Upper lobe of left lung (tissue), 6 donors: ENCODE measurements at places on chromosomes 1 and 21.

GRCh38 chr1:221477252-221477651 lies 264.6 kb downstream of the DUSP10 start:
- DNase-seq, result no peak

DNA sequence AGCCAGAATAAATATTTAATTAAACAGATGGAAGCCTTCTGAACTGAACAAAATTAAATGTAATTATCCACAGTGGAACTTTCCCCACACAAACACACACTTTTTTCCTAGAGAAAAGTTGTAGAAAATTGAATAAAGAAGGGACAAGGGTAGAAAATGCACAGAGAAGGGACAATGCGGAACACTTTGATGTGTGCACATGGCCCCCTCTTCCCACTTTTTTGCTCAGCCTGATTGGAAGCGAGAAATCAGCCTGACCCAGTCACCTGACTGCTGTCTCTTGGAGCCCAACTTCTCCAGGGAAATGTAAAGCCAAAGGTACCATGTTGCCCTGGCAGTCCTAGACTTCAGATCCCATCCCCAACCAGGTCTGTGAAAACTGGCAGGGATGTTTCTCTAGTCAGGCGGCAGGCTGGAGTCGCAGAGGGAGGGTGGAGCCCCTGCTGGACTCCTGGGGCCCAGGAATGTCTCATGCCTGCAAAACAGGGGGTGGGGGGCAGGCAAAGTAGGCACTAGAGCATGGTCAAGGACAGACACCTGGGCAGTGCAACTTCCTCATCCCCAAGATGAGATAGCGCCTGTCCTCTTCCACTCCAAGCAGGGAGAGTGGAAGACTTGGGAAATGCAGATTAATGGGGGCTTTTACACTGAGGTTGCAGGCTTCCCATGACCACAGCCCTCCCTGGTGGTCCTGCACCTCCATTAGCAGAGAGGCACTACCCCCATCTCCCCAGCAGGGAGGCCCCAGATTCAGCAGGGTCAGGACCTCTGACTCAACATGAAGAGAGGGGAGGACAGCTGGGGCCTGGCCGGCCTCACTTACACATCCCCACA lies 2.8 kb downstream of the CERS2 start:
- peak; percentile 49 for DNase-seq

GRCh38 chr1:51139474-51139873 lies 37.4 kb downstream of the C1orf185 start:
- DNase-seq, result no peak

DNA sequence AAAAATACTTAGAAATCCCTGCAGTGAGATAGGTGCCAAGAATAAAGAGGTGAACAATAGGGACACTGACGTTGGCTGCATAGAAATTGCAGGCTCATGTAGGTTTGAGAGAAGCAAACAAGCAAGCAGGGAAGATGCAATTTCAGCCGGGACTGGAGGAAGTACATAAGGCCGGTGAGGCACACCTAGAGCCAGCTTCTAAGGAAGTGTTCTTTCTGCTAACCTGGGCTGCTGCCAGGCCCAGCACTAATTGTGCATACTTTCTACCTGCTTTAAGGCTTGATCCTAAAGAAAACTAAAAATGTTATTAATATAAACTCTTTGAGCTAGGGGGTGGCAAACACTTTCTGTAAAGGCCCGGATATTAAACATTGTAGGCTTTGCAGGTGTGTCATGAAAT lies 71.0 kb downstream of the LMO4 start:
- DNase-seq, result no peak

- no peak for DNase-seq
These were observed 59.6 kb downstream of the SMYD3 start for GRCh38 chr1:246447501-246447900.

DNA sequence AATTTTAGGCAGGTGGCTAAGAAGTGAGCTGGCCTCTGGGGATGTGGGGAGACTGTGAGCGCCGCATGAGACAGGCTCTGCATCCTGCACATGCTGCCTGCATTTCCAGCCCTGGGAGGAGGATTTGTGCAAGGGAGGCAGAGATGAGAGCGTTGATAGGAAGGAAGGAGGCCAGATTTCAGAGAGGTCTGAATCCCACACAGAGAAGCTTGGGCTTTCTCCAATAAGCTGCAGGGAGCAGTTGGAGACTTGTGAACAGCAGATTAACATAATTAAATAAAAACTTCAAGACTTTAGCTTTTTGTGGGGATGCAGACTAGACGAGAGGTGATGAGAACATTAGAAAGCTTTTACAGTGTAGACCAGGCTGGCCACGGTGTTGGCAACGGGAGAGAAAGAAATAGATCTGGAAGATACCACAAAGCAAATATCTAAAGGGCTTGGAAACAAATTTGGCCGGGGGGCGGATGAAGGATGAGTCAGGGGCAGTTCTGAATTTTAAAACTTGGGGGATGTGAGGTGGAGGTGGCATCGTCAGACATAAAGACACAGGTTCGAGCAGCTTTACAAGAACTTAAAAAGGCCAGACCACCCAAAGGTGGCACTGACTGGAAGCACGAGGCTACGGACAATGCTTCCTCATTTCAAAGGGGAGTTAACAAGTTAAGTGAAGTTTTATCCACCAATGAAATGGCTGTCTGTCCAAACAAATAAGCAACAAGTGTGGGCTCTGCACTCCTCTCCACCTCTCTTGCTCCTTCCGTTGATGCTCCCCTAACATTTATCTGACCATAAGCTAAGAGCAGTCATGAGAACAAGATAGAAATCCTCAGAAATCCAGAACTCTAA lies 57.0 kb downstream of the HIVEP3 start:
- no peak for DNase-seq

- no peak for DNase-seq
These were observed 45.3 kb downstream of the KCNC4 start for GRCh38 chr1:110255392-110255787.

- DNase-seq, result no peak
These were observed 74.1 kb upstream of the POU3F1 start for GRCh38 chr1:38120552-38121230.

DNA sequence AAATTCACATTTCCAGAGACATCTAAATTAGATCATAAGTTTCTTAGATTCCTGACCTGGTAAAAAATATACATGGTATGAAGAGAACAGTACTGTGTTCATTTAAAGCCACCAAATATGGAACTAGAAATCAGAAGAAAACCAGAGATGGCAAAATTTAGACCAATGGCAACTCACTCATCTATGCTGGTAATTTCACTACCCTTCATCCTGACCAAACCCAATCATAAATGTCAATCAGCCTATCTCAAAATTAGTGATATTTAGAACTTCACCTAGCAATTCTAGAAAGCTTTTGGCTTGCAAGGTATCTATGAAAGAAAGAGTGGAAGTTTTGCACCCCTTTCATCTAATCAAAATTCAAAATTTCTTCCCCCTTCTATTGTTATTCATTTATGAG lies 107.7 kb downstream of the NIBAN1 start:
- no peak for DNase-seq

GRCh38 chr1:84603941-84604830 lies 29.9 kb upstream of the CTBS start:
- no peak for DNase-seq

- DNase-seq, result no peak
These were observed 159.4 kb upstream of the ATP1B1 start for GRCh38 chr1:168947041-168947440.

DNA sequence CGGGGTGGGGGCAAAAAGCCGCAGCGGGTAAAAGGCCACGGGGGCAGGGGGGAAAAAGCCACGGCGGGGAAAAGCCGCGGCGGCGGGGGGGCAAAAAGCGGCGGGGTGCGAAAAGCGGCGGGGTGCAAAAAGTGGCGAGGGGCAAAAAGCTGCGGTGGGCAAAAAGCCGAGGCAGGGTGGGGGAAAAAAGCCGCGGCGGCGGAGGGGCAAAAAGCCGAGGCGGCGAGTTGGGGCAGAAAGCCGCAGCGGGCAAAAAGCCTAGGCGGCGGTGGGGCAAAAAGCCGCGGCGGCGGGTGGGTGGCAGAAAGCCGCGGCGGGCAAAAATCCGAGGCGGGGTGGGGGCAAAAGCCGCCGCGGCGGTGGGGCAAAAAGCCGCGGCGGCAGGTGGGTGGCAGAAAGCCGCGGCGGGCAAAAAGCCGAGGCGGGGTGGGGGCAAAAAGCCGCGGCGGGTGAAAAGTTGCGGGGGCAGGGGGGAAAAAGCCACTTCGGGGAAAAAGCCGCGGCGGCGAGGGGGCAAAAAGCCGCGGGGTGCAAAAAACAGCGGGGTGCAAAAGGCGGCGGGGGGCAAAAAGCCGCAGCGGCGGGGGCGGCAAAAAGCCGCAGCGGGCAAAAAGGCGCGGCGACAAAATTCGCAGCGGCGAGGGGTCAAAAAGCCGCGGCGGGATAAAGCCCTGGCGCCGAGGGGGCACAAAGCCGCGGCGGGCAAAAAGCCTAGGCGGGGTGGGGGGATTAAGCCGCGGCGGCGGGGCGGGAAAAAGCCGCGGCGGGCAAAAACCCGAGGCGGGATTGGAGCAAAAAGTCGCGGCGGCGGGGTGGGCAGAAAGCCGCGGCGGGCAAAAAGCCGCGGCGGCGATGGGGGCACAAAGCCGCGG lies 3901.2 kb downstream of the SRGAP2C start:
- DNase-seq, result peak; percentile 36

DNA sequence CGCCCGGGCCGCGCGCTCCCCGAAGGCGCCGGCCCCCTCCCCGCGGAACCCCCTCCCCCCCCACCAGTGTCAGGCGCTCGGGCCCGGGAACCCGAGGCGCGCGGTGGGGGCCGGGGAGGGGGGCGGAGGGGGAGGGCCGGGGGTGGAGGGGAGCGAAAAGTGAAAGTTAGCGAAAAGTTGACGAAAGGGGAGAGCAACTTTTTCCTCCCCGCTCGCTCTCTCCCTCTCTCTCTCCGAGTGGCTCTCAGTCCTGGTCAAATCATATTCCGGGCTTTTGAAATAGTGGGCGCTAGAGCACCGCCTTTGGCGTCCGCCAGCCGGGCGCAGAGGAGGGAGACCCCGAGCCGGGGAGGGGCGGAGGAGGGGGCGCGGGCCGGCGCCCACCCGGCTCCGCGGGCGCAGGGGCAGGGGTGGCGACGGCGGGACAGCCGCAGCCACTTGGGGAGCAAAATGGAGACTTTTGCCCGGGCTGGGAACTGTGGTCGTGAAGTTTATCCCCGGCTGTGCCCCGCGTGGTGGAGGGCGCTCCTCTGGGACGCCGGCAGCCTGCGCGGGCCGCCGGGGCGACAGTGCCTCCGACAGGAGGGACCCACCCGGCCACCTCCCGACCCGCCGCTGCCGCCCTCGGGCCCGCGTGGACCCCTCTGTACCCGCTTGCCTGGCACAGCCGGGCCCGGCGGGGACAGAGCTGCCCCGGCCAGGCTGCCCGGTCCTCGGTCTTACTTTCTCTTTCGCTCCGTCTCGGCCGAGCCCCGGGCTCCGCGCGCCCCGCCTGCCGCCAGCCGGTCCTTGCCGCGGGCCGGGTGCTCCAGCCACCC lies 697 bp downstream of the PRDM16 start:
- DNase-seq, result peak; percentile 88

DNA sequence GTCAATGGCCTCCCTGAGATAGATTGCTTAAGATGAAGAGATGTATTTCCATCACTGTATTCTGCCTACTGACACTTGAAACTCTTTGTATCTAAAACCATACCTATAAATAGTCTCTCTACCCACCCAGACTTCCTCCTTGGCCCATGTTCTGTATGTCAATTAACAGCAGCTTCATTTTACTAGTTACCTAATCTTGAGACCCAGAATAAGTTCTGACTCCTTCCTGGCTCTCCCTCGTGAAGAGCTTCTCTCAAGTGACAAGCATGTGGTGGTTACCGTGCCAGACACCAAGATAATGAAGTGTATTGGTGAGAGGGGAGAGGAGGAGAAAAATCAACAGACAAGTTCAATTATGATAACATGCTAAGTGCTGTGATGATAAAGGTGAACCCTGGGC lies 128.8 kb upstream of the RAVER2 start:
- no peak for DNase-seq

DNA sequence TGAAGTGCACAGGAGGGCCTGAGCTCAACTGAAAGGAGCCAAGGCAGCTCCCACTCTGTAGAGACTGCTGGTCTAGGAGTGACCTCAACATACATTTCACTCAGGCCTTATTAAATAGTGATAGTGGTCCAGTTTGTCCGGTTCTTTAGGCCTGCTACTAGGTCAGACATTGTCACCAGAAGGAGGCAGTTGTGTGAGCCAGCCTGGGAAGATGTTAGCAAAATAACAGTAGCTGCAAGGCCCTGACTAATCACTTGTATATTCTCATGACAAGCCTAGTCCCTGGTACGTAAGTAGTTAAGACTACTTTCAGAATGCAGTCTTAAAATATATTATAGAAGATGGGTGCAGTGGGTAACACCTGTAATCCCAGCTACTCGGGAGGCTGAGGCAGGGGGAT lies 264.0 kb upstream of the CAMK1G start:
- DNase-seq, result no peak

DNA sequence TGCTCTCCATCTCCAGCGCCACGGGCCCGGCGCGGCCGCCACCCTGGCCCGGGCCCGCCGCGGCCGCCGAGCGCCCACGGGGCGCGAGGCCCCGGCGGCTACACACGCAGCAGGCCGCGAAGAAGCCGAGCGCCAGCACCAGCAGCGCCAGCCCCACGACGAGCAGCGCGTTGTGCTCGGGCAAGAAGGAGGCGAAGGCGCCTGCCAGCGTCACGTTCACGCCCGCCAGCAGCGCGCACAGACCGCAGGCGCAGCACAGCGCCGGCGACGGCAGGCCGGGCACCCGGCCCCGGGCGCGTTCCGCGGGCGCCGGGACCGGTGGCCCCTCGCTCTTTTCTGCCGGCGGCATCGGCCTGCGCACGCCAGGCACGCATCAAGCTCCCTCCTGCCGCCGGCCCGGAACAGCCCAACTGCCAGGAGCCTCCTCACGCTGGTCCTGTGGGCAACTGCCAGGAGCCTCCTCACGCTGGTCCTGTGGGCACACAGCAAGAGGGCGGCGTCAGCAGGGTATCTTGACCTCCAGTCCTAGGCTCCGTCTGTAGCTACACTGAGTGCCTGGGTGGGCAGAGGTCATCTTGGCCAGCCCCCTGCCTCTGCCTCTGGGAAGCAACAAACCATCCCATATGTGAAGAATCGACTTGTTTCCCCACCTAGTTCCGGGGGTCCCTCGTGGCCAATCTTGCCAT lies 18.1 kb downstream of the KNCN start:
- DNase-seq, result no peak

GRCh38 chr1:167648978-167649744 lies 19.1 kb downstream of the RCSD1 start:
- no peak for DNase-seq

GRCh38 chr21:35102488-35103371 lies 53.6 kb upstream of the RUNX1 start:
- DNase-seq, result peak; percentile 72

GRCh38 chr21:39071623-39072214 lies 111.5 kb downstream of the PSMG1 start:
- DNase-seq, result no peak

DNA sequence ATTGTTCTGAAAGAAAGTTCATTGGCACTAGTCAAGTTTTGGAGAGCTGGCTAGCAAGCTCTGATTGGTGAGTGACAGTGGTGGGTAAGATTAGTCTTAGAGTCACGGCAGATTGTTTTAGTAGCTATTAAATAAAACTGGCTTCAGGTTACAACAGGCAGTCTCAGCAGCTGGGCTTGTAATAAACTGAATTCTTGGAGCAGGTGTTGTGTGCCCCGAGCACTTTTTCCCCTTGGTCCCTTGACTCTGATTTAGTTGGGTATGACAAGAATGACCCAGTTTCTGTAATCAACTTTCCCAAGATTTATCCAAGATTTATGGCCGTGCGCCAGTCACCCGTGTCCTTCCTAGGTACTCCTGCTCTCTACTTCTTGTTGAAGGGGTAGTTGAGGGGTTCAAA lies 40.2 kb downstream of the TBCE start:
- no peak for DNase-seq
